ENCODE measurements at places on chromosomes 13 and 19.

- no peak overlapping the region for H3K4me3 ChIP-seq
- peak overlapping the region; percentile 7 for H3K27ac ChIP-seq
- peaks cover 15% of the 10 kb centered on the region for H3K4me1 ChIP-seq
- H3K27me3 ChIP-seq: no peaks in the 10 kb centered on the region
- peak; percentile 61 for DNase-seq
- no peaks in the 10 kb centered on the region for H3K36me3 ChIP-seq
Measured at GRCh38 chr19:18494267-18494607, 27.6 kb downstream of the ELL start.

- no peaks in the 10 kb centered on the region for H3K36me3 ChIP-seq
- no peak overlapping the region for H3K4me3 ChIP-seq
- DNase-seq: no peak
- H3K27ac ChIP-seq: no peak overlapping the region
- H3K4me1 ChIP-seq: no peaks in the 10 kb centered on the region
Measured at GRCh38 chr19:31099515-31100205, 249.6 kb downstream of the TSHZ3 start.

DNA sequence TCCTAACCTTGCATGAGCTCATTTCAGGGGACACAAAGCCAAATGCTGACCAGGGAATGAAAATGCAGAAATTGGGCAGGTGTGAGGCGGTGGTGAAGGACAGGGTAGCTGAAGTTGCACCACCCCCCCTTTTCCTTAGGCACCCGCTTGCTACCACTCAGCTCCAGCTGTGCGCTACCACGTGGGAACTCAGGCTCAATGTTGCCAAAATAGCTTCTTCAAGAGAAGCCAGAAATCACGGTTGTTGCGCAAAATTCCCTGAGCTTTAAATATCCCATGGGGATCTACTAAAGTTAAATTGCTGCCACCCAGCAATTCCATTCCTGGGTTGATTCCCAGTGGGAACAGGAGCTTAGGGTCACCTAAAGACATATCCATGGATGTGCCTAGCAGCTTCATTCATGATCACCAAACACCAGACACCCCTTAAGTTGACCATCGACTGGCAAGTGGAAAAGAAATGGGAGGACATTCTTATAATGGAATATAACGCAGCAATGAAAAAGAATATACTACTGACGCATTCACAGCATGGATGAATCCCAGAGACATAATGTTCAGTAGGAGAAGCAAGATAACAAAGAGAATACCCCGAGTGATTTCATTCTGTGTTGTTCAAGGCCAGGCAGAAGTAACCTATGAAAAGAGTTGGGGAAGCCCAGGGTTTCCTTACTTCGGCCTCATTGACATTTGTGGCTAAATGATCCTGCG is 12.8 kb upstream of the ADGRL1 start:
- peaks cover 3% of the 10 kb centered on the region for H3K4me1 ChIP-seq
- H3K36me3 ChIP-seq: no peaks in the 10 kb centered on the region
- H3K4me3 ChIP-seq: no peak overlapping the region
- H3K27ac ChIP-seq: no peak overlapping the region

DNA sequence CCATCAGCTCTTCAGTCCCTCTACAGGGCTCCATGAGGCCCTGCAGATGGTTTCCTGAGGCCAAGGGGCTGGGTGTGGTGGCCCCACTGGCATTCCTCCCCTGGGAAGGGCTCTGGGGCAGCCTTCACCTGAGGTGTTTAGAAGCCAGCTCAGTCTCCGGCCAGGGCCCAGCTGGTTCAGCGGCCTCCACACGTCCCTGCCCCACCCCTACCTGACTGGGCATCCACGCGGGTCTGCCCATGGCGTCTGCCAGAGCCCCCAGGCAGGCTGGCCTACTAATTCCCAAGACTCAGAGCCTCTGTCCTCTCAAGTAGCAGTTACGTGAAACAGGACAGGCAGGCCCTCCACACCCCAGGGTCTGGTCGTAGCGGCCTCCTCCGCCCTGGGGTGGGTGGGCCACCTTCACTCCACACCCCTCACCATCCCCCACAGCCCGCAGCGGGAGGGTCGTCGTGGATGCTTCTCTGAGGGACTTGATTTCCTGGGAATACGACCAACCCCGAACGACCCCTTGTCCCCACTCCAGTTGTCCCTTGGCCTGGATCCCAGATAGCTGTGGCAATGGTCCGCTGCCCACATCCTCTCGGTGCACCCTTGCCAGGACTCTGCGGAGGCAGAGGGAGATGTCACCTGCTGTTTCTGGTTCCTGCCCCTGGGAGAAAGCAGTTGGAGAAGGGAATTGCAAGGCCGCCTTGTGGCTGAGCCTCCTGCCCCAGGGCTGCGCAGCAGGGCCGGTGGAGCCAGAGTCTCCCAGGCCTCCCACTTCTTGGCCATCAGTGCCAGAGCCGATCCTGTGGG is 24.3 kb downstream of the CAPN12 start:
- peaks cover 66% of the 10 kb centered on the region for H3K36me3 ChIP-seq
- H3K4me3 ChIP-seq: no peak overlapping the region
- H3K27me3 ChIP-seq: no peaks in the 10 kb centered on the region

DNA sequence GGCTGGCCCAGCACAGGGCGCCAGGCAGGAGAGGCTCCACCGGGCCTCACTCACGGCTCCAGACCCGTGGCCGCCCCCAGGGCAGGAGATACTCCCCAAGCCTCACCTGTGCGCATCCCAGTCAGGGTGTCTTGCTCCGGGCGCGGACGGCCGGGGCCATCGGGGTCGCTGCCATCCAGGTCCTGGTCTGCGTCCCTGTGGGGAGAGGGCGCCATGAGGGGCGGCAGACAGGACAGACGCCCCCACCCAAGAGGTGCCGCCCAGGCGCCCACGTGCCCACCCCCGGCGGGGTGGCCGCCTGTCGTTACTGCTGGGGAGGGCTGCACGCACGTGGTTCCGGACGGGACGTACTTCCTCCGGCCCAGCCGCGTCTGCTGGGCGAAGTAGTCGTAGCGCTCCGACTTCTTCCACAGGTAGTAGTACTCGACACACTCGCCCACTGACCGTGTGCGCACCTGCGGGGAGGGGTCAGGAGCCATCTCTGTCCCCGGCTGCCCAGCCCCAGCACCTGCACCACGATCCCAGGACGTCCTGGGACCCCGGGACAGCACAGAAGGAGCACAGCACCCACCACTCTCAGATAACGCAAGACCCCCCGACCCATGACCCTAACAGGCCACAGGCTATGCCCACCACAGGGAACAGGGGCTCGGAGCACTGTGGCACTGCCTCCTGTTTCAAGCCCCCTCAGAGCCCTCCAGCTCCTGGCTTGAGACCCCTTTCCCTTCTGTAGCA is 17.4 kb upstream of the PLPP2 start:
- H3K4me1 ChIP-seq: no peaks in the 10 kb centered on the region
- peaks cover 25% of the 10 kb centered on the region for H3K36me3 ChIP-seq
- no peak overlapping the region for H3K4me3 ChIP-seq

DNA sequence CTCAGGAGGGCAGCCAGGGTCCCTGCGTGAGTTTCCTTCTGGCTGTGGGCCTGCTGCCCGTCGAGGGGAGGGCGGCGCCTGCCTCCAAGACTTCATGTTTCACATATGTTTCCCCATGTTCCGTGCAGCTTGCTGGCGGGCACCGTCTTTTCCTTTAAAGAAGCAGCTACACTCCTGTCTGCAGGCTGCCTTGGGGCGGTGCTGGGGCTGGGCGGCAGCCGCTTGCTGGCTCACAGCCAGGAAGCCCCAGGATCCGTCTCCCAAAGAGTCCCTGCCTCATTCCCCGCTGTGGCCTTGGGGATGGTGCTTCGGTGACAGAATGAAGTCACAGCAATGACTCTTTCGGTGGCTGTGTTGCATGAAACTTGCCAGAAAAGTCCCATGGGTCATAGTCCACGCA is 24.9 kb downstream of the PIAS4 start:
- no peak overlapping the region for H3K27ac ChIP-seq
- H3K4me1 ChIP-seq: no peaks in the 10 kb centered on the region
- H3K4me3 ChIP-seq: no peak overlapping the region
- DNase-seq: no peak

Measured in fibroblast of lung (primary cell).